ENCODE measurements at places on chromosomes 6 and 20.

DNA sequence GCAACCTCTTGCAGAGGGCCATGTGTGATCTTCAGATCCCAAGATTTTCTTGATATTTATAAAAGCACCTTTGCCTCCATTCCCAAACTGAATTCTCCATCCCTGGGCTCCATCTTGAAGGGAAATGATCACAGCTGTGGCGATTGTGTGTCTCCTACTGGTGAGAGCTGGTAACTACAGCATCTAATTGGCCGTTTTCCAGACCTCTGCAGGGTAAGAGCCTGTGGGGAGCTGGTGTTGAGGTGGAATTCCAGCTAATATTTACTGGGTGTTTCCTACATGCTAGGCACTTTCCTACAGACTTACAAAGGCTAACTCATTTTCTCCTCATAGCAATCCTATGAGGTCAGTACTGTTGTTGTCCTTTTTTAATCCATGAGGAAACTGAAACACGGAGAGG is 59.2 kb upstream of the FNDC1 start:
- peak; percentile 61 for DNase-seq

- DNase-seq: no peak
These were observed 26.3 kb upstream of the FAM50B start for GRCh38 chr6:3822747-3823445.

- no peak for DNase-seq
These were observed 43.9 kb upstream of the DSN1 start for GRCh38 chr20:36817496-36817895.

GRCh38 chr6:131730264-131730663 is 19.4 kb upstream of the CTAGE9 start:
- DNase-seq: peak; percentile 58

- DNase-seq: no peak
These were observed 18.3 kb downstream of the SESN1 start for GRCh38 chr6:109076377-109076776.

- no peak for DNase-seq
These were observed 29.4 kb downstream of the RAET1L start for GRCh38 chr6:149995971-149996370.

- no peak for DNase-seq
These were observed 35.8 kb upstream of the TPD52L1 start for GRCh38 chr6:125117818-125118217.

GRCh38 chr20:46195264-46196036 is 77.3 kb downstream of the CD40 start:
- DNase-seq: no peak

- DNase-seq: no peak
These were observed 844.3 kb upstream of the MANEA start for GRCh38 chr6:94733066-94733465.
